ENCODE measurements at places on chromosomes 7 and 10.

DNA sequence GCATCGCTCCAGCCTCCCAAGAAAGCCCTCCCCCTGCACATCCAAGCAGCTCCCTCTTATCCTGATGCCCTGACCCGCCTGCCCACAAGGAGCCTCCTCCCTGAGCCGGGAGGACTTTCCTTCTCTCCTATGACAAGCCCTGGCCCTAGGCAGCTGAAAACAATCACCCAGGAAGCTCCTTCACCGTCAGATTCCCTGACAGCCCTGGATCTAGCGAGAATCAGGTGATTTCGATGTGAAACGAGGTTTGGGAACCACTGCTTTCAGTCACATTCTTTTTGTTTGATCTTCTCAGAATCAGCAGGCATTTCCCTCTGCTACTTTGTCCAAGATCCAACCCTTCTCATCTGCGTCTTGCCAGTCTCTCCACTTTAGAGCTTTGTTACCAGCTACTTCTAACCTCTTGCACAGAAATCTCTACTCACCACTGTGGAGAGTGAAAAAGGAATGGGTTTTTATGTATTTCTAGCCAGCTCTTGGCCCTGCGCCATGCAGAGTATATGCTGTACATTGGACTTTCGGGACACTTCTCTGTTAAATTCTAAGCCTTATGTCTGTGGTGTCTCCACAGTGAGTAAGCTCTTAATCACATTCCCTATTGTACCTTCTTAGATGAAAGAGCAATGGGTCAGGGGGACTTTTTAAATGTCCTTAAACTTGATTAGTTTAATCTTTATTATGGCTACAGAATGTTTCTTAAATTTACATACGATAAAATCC is 253.2 kb upstream of the C7orf33 start:
- no peak for DNase-seq

GRCh38 chr7:99752356-99752755 is 17.4 kb upstream of the CYP3A7 start:
- no peak for DNase-seq

DNA sequence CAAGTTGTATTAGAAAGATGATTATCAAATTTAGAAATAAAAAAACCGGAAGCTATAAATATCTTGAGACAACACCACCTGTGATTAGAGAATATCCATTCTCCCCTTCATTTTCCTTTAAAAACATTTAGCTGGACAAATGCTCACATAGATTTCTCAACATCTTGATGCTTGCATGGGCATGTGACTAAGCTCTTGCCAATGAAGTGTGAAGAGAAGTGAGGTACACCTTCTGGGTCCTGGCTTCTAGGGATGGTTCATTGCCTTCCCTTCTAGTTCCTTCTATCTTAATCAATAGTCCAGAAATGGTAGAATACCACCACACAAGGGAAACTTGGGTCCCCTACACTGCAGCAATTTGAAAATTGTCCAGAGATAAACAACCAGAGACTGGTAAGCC is 41.0 kb downstream of the WAPL start:
- no peak for DNase-seq

GRCh38 chr7:27160546-27161213 is 4.2 kb upstream of the HOXA7 start:
- peak; percentile 89 for DNase-seq

DNA sequence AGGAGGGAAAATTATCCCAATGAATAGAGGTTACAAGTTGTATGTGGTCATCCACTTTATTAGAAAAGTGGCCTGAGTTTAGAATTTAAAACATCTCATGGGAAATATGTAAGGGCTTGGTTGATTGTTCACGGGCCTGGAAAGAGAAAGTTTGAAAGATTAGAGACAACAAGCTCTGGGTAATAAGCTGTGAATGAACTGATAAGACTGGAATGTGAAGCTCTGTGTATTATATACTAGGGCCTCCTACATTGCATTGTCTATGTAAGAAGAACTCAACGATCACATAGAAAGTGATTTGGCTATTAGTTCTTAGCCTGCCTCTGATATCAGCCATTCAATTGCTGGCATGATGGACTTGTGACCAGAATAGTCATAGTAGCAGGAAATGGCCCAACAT is 199.2 kb upstream of the MAGI2 start:
- no peak for DNase-seq

DNA sequence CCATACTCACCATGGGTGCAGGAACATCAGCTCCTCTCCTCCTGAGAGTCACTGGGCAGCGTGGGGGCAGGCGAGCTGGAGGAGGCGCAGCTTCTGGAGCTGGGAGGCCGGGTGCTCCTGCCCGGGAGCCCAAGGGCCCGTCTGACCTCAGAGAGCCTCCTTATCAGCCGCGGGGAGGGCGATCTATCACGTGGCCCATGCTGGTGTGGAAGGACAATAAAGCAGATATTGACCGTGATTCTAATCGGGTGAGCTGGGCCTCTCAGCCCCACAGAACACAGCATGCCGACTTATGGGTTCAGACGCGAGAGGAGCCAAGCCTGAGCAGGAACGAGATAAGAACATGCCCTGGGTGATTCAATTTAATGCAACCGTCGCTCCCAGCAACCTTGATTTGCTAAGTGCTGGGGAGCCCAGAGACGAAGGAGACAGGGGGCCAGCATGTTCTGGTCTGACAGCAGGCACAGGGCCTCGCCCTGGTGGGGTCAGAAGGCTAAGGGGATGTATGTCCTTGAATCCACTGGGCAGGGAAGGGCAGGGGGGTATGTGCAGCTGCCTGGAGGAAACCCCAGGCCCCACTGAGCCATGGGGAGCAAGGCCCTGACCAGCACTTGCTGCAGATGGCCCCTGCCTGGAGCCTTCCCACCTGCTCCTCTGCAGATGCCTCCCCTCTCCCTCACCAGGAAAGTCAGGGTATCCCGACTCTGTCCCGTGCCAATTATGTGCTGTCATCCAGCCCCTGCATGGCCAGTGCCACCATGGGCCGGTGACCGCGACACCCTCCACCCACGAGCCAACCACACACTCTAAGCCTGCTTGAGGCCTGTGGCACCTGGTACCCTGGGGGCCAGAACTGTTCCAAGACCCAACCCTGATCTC is 95.3 kb upstream of the RET start:
- no peak for DNase-seq

DNA sequence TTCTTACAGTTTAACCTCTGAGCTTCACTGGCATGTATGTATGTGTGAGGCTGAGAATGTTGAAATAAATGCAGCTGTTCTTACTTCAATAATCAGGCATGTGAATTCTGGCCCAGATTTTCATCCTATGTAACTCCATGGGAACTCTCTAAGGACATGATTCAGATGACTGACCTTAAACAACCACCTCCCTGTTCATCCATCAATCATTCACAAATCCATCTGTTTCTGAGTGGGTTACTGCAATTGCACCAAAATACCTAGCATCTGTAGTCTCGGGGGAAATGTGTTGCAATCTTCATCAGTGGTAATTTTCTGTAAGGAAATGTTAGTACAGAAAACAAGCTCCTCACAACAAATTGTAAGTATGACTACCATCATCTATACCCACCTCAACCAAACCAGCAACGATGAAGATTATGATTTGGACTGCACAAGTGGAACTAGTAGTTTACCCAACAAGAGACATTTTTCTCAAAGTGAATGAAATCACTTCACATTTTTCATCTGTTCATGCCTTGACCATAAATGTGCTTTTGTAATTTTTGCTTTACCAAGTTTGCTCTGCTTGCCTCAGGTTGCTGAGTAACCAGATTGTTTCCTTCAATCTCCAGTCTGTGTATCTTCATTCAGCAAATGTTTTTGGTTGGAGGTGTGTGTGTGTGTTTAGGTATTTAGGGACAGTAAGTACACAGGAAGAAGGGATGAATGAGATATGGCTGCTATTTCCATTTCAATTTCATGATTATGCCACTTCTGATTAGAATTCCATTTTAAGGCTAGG is 65.7 kb upstream of the FZD8 start:
- DNase-seq, result no peak

DNA sequence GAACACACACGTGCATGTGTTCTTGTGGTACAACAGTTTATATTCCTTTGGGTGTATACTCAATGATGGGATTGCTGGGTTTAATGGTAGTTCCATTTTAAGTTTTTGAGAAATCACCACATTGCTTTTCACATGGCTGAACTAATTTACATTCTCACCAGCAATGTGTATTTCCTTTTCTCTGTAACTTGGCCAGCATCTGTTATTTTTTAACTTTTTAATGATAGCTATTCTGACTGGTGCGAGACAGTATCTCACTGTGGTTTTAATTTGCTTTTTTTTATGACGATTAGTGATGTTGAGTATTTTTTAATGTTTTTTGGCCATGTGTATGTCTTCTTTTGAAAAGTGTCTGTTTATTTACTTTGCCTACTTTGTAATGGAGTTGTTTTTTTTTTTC is 256.6 kb downstream of the ZWINT start:
- DNase-seq, result no peak

GRCh38 chr7:105264707-105265106 is 124.0 kb downstream of the SRPK2 start:
- DNase-seq, result no peak

DNA sequence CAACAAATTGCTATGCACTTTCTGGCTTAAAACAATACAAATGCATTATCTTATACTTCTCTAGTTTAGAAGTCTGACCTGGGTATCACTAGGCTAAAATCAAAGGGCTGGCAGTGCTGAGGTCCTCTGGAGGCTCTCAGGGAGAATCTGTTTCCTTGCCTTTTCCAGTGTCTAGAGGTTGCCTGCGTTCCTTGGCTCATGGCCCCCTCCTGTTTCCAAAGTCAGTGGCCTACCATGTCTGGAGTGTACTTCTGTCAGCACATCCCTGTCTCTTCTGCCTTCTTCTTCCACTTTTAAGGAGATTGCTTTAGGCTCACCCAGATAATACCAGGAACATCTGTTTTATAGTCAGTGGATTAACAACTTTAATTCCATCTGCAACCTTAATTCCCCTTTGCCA is 52.4 kb downstream of the CCNY start:
- DNase-seq, result no peak

DNA sequence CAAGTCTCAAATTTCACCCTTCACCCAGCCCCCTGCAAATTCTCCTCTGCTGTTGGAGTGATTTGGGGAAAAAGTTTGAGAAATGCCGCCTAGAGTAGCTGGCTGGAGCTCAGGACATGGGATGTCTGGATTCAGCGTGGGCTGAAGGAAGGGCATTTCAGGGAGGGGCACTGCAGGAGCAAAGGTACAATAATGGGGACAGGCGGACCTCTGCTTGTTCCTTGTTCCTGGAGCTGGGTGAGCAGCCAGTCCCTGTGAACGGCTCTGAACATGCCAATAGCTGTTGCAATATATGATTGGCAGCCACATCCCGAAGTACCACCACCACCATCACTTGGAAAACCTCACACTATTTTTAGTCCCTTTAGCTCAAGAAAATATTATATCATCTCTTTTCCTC is 23.4 kb downstream of the ADRA2A start:
- DNase-seq, result no peak

GRCh38 chr10:58335306-58336005 is 650 bp downstream of the UBE2D1 start:
- no peak for DNase-seq

- no peak for DNase-seq
These were observed 241.5 kb downstream of the WDR11 start for GRCh38 chr10:121092720-121093095.

- no peak for DNase-seq
These were observed 113.6 kb upstream of the BTBD16 start for GRCh38 chr10:122157451-122157850.

DNA sequence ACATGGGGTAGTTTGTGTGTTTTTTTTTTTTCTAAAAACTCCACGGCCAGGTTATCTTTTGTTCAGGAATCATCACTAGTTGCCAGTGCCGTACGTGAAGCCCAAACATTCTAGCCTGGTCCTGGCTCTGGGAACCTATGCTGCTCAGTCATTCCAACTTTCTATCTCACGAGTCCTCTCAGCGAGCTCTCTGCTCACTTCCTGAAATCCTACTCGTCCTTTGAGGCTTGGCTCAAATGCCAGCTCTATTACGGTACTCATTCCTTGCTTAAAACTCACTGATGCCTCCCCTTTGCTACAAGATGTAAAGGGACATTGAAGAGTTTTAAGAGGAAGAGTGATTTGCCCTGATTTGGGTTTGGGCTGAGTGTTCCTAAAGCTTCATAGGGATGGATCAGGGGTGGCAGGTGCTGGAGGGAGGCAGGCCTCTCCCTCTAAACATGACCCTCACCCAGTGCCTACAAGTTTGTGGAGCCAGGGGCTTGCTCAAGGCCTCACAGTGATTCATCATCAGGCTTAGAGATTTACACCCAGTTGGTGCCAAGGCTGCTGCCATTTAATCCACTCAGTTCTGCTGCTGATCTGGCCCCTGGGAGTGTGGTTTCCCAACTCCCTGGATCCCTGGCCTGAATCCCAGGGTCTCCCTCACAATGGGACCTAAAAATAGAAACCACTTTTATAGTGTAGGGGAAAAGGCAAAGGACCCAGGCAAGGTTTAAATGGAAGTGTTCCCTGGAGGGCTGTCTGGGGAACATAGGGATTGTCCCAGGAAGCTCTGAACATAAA is 46.1 kb upstream of the R3HCC1L start:
- DNase-seq, result no peak

DNA sequence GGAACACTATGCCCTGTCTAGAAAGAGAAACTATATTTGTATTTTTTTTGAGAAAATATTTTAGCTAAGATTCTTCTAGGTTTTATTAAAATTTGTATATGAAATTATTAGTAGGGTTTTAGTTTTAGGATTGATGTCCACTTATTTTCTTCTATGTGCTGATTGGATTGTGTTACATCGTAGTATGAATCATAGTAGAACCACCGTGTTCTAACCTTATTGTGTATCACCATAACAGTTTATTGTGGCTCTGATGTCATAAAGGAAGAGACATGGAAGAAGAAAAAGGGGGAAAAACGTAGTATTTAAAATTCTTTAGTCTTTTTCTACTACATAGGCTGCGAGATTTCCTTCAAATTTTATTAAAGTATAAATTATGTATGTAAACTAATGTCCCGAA is 1.9 kb downstream of the AGBL3 start:
- DNase-seq, result no peak

GRCh38 chr7:157465891-157466866 is 129.4 kb downstream of the DNAJB6 start:
- DNase-seq, result no peak

DNA sequence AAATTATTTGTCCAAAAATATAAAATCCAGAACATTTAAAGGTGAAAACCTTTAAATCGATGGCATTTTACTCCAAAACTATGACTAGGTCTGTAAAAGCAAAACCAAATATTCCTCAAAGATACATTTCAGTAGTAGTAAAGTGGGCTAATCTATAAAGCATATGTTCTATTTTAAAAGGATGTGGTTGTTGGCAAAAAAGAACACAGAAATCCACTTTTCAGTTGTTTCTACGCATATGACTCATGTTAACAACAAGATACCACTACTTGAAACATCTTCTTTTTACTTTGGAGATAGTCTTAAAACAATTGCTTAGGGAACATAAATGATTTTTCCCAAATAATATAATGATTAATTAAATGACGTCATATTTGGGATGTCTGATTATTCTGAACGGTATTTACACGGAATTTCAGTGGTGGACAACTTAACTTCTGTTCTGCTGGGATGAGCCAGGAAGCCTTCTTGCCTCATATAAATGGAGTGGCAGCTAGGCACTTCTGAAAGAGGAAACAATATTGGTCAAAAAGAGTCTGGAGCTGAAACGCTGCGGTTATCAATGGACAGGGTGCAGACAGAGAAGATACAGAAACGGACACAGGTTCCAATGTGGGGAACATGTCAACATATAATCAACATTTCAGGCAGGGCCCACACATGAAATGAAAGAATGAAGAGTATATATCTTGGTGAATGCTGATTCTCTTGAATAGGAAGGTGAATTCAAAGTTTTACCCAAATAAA is 78.5 kb downstream of the ETV1 start:
- no peak for DNase-seq

- no peak for DNase-seq
These were observed 13.2 kb downstream of the SHOC2 start for GRCh38 chr10:110932505-110933180.
